ENCODE measurements at places on chromosomes 1 and 21.

DNA sequence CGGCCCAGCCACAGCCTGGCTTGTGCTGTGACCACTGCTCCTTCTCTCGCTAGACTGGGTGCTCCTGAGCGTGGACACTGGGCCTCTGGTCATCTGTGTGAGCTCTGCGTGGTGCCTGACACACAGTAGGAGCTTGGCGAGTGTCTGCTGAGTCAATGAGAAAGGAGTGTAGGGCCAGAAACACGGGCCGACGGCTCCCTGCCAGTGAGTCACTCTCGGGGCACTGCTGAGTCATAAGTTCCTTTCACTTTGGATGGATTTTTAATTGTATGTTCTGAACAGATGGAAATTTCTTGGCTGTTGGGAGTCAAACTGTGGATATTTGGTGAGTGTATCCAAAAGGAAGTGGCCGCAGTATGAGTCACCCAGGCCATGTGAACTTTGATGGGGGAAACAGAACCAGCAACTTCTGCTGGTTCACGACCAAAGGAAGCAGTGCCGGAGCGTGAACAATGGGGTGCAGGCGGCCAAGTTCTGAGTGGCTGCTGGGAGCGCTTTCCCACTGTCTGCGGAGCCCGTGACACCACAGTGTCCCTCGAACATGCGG lies 41.0 kb upstream of the COL18A1 start:
- peak; percentile 73 for DNase-seq

- DNase-seq, result peak; percentile 46
Observed at GRCh38 chr21:24222676-24223075, 1384.6 kb downstream of the MRPL39 start.

DNA sequence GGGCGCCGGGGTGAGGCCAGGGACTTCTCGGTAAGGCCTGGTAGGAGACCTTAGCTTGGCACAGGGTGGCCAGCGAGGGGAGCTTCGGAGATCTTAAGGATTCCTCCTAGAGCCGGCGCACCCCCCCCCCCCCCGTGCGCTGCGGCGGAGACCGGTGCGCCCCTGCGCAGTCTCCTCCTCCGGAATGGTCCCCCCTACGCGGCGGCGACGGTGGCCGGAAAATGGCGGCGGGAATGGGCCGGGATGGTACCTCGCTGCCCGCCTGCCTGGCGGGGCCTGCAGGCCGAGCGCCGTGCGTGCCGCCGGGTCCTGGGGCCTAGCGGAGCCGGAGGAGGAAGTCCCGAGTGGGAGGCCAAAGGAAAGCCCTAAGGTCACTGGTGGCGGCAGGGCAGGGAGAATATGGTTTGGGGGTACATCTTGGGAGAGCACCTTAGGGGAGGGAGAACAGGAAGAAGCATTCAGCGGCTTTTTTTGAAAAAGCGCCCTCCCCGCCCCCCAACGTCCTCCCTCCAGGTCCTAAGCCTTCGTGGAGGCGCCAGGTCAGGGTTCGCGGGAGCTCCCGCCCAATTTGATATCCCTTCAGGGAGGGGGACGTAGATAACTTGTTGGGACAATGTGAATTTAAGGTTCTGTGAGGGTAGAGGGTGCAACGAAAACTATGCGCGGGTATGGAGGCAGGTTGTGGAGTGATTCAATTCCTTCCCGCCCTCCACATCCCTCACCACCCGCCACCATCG lies 429 bp downstream of the SRRM1 start:
- peak; percentile 67 for DNase-seq

DNA sequence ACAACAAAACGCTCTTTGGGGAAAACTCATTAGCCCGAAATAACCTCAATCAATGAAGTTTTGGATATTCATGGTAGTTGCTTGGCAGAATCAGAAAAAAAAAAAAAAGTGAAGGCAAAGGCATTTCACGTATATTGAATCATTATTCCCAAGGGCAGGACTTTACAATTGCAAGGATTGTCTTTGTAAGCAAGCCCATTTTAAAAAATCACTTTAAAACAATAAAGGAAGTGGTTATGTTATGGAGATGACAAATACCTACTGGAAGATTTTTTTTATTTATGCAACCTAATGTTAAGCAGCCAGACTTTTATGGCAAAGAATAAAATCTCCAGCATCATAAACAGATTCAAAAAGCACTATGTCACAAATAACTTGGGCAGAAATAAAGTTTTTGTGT lies 9.3 kb downstream of the GJB4 start:
- no peak for DNase-seq

- DNase-seq, result peak; percentile 29
Observed at GRCh38 chr1:158095737-158096335, 84.9 kb upstream of the CD1D start.

GRCh38 chr21:30924146-30924700 lies 42.8 kb upstream of the KRTAP11-1 start:
- DNase-seq, result no peak

- DNase-seq, result no peak
Observed at GRCh38 chr1:41502912-41503311, 18.4 kb upstream of the EDN2 start.

GRCh38 chr1:223180731-223181321 lies 37.8 kb upstream of the TLR5 start:
- no peak for DNase-seq

- DNase-seq, result no peak
Observed at GRCh38 chr1:109625601-109626560, 6.2 kb downstream of the AMPD2 start.

DNA sequence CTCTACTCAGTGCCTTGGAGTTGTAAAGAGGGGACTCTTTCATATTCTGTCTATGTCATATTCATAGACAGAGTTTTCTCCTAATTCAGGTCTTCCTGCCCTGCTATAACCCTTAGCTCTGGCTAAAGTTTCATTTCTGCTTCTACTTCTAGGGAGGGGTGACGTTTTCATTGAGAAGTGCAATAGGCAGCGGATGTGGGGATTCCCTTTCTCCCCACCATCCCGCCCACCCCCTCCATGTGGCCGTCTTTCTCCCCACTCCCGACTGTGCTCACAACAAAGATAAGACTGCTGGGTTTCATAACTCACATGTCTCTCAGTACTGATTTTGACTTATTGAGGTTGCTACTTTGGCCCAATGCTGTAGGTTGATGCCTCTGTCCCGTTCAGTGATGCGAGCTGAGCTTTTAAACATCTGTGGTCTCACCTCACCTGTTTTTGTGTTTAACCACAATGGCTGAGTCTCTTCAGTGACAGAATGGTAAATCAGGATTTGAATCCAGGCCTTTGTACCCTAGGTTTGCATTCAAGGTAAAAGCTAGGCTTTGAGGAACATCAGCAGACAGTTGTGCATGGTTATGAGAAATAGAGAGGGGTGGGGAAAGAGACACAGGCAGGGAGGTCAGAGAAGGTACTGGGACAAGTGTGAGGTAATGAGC lies 7.8 kb upstream of the KIF14 start:
- DNase-seq, result no peak

GRCh38 chr1:30484668-30485067 lies 238.7 kb downstream of the MATN1 start:
- DNase-seq, result no peak

GRCh38 chr1:33182896-33183295 lies 1.1 kb upstream of the TRIM62 start:
- DNase-seq, result no peak

DNA sequence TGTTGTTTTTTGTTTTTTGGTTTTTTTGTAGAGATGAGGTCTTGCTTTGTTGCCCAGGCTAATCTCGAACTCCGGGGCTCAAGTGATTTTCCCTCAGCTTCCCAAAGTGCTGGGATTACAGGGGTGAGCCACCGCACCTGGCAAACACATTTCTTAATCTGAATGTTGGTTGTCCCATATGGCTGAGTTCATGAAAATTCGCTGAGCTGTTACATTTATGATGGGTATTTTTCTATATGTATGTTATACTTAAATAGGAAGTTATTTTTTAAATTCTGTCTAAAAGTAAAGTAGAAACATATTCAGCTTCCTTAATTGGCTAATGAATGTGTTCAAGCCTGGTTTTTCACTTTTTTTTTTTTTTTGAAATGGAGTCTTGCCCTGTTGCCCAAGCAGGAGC lies 75.1 kb downstream of the ASH1L start:
- no peak for DNase-seq

DNA sequence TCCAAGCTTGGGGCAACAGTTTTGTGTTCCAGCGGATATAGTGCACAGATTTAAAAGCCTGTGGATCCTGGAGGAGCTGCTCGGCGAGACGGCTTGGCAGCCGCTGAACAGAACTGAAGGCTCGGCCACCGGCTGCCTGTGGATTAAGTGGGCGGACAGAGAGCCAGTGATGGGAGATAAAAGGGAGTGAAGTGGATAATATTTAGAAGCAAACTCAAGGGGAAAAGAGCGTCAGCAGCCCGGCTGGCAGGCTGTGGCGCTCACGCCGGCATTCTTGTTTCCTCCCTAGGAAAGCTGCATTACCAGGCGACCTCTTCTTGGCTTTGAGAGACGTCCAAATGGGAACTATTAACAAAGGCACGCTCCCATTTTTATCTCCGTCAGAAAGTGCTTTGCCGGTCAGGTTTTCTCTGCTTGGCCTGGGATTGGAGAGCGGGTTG lies 10.4 kb downstream of the TRABD2B start:
- DNase-seq, result no peak

DNA sequence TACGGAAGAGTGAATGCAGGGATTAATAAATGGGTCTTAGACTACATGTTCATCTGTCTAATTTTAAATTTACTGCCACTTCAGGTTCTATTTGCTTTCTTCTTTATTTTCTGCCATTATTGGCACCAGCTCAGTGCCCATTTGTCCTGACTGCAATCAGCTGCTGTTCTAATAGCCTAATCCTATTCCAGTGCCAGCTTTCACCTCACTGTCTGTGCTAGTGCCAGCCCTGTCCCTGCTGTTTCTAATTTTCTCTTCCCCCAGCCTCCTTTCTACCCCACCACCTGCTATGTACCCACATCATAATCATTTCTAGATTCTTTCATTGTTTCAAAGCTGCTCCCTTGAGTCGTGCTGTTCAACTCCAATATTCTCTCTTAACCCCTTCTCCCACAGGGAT lies 86.4 kb downstream of the KCNK1 start:
- no peak for DNase-seq

DNA sequence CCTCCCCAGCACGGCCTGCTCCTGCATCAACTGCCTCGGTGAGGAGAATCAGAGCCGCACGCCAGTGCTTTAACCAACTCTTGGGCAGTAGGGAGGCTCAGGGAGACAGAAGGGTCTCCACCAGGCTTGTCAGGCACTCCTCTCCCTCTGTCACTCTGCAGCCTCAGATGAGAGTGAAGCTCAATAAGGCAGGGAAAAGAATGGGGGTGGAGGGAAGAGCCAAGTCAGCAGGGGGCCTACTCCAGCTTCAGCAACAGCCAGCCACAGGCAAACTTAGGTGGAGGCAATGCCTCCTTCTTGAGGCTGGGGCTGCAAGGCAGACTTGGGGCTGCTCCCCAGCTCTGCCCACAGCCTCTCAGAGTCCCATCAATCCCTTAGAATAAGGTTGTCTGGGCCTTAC lies 51.8 kb upstream of the A3GALT2 start:
- DNase-seq, result no peak

DNA sequence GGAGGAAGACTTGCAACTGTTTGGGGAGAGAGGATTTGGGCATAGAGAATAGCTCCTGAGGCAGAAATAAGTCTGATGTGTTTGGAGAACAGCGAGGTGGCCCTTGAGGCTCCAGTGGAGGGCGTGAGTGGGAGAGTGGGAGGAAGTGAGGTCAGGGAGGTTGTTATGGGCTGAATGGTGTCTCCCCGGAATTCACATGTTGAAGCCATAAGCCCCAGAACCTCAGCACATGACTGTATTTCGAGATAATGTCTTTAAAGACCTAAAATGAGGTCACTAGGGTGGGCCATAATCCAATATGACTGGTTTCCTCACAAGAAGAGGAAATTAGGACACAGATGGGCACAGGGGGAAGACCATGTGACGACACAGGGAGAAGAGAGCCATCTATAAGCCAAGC lies 17.9 kb upstream of the APP start:
- DNase-seq, result no peak

GRCh38 chr21:17397703-17398102 lies 115.1 kb upstream of the CXADR start:
- no peak for DNase-seq

- peak; percentile 66 for DNase-seq
Observed at GRCh38 chr1:46043458-46044017, 88.9 kb downstream of the PIK3R3 start.

- DNase-seq, result peak; percentile 30
Observed at GRCh38 chr1:68128157-68128556, 77.7 kb upstream of the DIRAS3 start.

- no peak for DNase-seq
Observed at GRCh38 chr1:165886193-165886592, 58.8 kb downstream of the UCK2 start.

DNA sequence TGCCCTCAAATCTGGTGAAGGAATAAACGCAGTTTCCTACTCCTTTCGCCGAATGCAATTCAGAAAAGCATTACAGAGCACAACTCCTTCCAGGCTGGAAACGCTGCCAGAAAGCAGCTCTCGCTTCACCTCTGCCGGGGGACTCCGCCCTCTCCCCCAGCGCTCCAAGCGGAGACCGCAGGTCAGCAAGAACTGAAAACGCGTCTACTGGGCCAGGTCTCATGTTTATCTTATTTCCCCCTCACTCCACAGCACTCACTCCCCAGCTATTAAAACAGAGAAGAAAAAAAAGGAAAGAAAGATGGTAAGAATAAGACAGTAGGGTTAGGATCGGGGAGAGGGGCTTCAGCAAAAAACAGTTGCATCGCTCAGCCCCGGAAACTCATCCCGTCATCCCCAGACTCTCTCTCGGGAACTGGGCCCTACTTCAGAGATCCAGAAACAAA lies 833 bp upstream of the RCOR3 start:
- DNase-seq, result peak; percentile 92

DNA sequence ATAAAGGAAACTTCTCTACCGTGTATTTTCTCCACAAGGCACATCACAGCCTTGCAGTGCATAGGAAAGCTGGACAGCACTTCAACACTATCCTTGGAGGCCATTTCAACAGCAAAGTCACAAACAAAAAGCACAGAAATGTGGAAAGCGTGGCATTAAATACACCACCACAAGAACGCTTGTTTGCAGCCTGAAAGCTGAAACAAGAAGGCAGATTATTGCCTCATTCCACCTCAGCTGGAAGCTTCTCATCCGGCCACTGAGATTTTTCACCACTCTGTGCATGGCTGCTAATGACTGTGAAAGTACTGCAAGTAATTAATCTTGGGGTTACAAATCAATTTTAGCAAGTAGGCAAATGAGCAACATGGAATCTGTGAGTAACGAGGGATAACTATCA lies 50.9 kb upstream of the GALNT2 start:
- no peak for DNase-seq

DNA sequence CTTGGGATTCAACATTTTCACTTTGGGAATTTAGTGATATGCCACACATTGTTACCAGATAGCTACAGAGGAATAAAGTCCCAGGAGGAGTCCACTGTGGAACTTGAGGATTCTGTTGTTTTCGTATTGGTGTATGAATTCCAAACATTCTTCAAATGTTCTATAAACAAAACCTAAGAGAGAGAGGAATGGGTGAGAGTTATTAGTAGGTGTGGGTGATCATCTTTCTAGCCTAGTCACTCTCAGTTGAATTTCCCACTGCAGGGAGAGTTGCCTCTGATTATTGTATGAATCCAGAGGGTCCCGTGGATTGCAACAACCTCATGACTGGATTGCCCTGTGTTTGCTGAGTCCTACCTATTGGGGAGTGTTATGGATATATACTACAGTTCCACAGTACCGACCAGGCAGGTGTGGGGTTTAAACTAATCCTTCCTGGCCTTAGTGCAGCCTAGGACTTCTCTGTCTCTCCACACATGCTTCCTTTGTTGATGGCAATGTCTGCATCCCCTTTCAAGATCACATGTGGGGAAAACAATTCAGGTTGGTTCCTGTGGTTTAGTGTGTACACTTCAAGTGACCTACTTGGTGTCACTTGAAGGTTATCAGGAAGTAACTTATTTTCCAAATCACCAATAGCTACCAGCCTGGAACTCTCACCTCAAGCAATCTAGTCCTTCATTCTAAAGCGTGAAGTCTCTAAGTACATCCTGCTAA lies 91.8 kb downstream of the ADCY10 start:
- DNase-seq, result no peak
